ENCODE measurements at places on chromosomes 12 and 14.

GRCh38 chr12:20366776-20367409 is 1.4 kb upstream of the PDE3A start:
- DNase-seq: no peak

- DNase-seq: no peak
Observed at GRCh38 chr14:81170829-81171195, 49.9 kb downstream of the GTF2A1 start.

GRCh38 chr14:51534610-51535011 is 117.1 kb upstream of the FRMD6 start:
- no peak for DNase-seq

DNA sequence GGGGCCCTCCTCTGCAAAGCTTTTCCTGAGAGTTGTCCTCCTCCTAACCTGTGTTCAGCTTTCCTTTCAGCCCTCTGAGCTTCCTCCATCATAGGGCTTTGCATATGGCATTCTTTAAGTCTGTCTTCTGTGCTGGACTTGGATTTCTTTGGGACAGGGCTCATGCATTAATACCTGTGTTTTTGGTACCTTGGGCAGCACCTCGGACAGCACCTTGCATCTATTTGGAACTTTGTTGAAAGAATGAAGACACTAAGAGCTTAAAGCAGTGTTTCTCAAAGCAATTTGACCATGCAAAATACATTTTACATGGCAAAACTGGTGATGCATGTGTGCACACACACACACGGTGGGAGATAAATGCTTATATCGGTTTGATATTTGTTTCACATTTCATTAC is 115.0 kb upstream of the SRRM4 start:
- DNase-seq: no peak

DNA sequence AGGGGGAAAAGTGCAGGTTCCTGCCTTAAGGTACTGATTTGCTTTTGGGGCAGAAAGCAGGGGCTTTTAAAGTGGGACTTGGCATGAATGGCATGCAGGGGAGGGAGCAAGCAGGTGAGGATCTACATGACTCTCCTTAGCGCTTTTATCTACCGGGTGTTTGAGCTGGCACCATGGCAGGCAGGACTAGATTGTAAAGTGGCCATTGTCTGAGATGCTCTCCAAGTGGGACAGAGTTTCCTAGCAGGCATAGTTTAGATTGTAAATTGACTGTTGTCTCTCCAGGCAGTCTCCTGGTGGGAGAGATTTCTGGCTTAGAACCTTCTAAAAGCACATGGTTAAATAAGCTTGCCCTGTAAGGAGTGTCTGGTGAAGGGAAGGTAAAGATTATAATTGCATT is 5.3 kb upstream of the DICER1 start:
- no peak for DNase-seq

DNA sequence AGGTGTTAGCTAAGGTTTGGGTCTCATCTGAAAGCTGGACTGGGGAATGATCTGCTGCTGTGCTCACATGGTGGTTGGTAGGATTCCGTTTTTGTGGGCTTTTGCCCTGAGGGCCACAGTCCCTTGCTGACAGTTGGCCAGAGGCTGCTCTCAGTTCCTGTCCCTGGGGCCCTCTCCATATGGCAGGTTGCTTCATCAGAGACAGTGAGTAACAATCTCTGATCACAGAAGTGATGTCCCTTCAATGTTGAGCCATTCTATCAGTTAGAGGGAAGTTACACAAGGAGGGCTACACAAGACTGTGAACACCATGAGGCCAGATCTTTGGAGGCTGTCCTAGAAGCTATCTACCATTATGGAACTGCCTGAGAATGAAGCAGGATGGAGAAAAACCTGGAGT is 137.2 kb downstream of the AACS start:
- no peak for DNase-seq

DNA sequence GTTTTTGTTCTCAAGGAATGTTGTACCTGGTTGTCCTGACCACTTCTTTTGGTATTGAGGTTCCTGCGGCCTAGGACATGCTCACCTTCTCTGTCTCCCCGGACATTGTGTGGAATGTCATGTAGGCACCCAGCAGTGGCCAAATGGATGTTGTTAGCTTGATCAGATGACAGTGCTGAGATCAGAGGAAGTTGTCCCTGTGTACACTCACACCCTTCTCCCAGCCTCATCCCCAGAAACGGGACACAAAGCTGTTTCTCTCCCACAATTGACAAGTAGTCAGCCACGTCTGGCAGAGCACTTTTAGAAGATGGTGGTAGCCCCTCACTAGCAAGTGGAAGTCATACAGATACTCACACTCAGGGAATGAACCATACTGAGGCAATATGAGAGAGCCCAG is 3.0 kb downstream of the PLEKHH1 start:
- DNase-seq: no peak

GRCh38 chr12:56955631-56956256 is 1.7 kb downstream of the RDH16 start:
- no peak for DNase-seq

GRCh38 chr12:112904571-112904970 is 2.2 kb upstream of the OAS1 start:
- no peak for DNase-seq

DNA sequence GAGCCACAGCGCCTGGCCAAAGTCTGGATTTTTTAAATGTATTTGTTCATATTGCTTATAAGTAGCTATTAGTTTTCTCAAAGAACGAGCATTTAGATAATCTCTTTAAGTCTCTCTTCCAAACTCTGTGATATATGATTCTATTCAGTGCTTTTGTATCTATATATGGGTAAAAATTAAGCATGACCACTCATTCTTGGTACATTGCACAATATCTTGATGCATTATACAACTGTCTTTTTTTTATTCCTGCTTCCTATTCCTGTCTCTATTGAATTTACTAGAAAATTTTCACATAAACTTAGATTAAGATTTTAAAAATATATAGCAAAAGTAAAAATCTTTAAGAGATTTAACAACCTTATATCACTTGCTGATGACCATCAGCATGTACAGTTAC is 29.1 kb downstream of the SOCS2 start:
- DNase-seq: no peak

- DNase-seq: no peak
Observed at GRCh38 chr12:97097734-97098133, 190.7 kb downstream of the NEDD1 start.

DNA sequence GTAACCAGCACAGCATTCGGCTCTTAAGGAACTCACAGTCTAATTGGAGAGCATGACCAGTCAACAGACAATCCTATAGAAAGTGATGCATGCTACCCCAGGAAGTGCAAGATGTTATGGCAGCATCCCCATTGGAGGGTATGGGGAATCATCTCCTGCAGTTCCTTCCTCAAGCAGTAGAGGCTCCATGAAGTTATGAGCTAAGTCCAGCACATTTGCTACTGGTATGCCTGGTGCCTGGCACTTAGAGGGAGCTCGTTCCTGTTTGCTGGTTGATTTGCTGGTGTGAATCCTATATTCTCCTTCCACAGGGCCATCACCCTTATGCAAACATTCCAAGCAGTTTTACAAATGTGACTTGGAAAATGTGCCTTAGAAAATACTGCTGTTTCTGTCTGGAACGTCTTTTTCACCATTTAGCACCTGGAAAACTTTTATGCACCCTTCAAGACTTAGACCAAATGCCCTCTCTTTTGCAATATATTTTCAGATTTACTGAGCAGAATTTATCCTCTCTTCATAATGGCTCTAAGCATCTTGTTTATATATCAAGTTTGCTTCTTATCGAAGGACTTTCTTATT is 136.1 kb upstream of the WSCD2 start:
- DNase-seq: peak; percentile 14

- no peak for DNase-seq
Observed at GRCh38 chr12:92294676-92295440, 149.2 kb upstream of the BTG1 start.

DNA sequence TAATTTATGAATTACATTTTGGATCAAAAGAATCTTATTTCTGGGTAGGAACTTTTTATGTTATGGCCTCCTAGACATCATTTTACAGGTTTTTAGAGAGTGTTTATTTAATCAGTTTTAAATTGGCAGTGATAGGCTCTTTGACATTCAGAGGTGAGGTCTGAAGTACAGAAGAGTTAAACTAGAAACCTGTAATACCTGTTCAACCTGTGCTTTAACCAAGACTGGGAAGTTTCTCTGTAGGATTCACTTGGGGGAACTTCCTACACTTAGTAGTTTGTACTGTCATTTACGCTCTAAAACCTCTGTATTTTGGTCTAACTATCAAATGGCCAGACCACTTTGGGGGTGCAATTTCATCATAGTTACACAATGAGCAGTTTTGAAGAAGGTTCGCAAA is 35.9 kb downstream of the PLEKHA5 start:
- no peak for DNase-seq

GRCh38 chr12:89299931-89300330 is 52.4 kb downstream of the DUSP6 start:
- DNase-seq: no peak

GRCh38 chr12:110533607-110534006 is 31.5 kb downstream of the RAD9B start:
- no peak for DNase-seq

DNA sequence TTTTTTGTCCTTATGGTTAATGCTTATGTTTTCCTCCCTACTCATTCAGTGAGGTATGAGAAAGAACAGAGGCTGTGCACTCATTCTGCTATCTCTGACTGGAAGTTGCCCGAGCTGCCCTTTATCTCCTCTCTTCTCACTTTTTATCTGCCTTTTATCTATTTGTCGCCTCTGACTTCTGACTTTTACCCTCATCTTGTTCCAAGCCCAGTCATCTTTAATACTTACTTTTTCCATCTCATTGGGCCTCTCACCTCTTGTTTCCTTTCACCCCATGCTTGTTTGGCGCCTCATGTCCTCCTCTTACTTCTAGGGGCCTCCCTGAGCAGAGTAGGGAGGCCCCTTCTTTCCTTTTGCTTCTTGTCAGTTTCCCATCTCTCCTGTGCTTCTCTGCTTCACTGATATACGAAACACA is 50.7 kb downstream of the DIP2B start:
- peak; percentile 47 for DNase-seq

GRCh38 chr14:21894003-21894897 is 220.6 kb upstream of the OR4E1 start:
- DNase-seq: peak; percentile 55

DNA sequence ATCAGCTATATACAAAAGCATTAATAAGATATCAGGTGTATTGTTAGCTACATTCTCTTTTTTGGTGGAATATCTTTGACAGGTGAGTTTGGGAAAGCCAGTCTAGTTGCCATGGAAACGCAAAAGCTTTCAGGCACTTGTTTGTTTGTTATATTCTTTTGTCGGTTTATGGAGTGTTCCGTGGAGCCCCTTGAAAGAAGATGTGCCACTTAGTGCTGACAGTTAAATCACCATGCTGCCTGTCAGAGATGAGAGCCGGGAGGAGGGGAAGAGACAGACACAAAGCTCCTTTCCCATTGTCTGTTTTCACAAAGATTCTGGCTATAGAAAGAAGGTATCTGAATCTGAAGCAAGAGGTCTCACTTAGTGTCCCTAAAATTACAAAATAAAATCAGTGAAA is 170.8 kb downstream of the SNAPC1 start:
- DNase-seq: no peak

- no peak for DNase-seq
Observed at GRCh38 chr14:104283197-104284106, 145.1 kb downstream of the KIF26A start.

DNA sequence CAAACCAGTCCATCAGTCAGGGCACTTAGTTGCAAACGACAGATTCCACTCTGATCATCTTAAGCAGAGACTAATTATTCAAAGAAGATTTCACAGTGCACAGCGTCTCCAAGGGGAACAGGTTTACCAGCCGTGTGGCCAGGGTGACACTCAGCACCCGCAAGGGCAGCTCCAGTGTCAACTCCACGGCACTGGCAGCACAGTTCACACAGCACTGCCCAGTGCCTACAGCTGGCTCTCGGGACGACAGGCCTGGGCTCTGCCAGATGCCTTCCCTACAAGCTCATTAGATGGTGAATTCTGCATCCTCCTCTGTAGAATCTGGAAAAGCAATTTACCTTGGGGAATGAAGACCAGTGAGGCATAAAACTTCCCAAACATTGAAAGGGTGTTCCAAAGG is 4.9 kb downstream of the OR10P1 start:
- no peak for DNase-seq

DNA sequence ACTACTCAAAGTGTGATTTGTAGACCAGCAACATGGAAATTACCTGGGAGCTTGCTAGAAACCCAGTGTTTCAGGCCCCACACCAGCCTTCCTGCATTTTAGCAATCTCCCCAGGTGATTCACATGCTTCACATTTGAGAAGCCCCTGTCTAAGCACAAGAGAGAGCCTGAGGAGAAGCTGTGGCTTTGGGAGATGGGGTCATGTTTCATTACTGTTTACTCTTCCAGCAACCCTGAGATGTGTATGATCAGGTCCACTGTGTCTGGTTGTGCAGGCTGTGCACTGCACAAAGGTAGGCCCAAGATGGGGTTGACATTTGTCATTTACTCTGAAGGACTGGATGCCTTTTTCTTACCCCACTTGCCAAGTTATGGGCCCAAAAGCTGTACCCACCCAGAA is 190.1 kb downstream of the SLC41A2 start:
- DNase-seq: no peak

- DNase-seq: no peak
Observed at GRCh38 chr12:49975318-49975761, 2.6 kb downstream of the AQP6 start.

DNA sequence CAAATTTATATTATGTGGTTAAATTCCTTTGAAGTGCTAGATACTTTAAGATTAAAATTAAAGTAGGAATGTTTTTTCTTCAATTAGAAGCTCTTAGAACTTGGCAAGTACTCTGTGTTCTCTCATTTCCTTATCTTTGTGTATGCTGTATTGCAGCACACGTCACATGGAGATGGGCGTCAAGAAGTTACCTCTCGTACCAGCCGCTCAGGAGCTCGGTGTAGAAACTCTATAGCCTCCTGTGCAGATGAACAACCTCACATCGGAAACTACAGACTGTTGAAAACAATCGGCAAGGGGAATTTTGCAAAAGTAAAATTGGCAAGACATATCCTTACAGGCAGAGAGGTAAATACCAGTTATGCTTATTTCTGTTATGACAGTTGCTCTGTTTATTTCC is 19.7 kb downstream of the MARK3 start:
- no peak for DNase-seq

- peak; percentile 84 for DNase-seq
Observed at GRCh38 chr14:61562321-61563161, 132.8 kb upstream of the HIF1A start.

DNA sequence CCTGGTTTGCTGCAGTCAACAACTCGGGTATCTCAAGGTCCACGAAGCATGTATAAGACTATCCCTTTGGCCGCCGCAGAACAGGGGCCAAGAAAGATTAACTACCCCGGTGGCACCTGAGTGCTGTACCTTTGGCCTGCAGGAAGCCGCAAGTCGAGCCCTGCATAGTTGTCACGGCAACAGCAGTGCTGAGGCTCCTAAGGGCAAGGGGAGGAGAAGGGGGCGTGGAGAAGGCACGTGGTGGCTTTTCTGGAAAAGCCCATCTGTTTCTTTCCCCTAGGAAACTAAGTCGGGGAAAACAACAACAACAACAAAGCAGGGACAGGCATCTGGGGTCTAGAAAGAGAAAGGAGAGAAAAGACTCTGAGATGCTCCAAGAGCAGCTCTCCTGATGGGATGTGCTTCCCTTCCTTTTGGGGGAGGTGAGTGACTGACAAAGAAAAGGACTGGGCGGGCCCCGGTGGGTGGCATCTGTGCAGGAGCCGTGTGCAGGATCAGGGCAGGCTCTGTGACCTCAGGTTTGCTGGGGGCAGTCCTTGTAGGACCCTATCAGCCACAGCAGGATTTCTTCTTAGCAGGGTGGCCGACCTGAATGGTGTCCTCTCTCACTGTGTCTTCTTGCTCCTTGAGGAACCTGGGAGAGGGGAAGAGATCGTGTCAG is 123.9 kb downstream of the PRMT8 start:
- DNase-seq: no peak

All from activated CD4-positive, alpha-beta T cell treated with anti-CD3 and anti-CD28 coated beads, Interleukin-2, Interleukin-6, amounts not matched to agents 100 ng/mL and 50 ng/mL, durations not matched to agents 16 hours and 8 hours (primary cell).